ENCODE measurements at places on chromosomes 13 and 19.

GRCh38 chr19:36573895-36574720 lies 1.0 kb upstream of the ZNF529 start:
- no peak for DNase-seq

DNA sequence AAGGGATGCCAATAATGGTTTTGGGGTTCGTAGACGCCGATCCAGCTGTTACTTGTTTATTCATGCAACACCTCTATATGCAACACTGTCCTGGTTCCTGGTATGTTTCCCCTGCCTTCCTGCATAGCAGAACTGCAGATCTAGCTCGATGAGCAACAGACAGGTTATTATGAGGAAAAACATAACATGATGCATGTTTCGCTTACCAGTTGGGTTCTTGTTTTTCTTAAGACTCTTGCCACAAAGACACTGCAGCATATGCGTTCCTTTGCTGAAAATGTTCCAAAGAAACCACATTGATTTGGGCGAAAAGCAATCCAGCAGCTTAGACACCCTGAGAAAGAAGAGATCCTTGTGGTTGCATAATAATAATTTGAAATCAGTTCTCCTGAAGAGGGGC lies 583 bp downstream of the FGF14 start:
- no peak for DNase-seq

GRCh38 chr19:2627319-2627829 lies 75.1 kb downstream of the GNG7 start:
- peak; percentile 56 for DNase-seq

- peak; percentile 61 for DNase-seq
These were observed 297.3 kb downstream of the ZNF536 start for GRCh38 chr19:30669329-30670010.

- no peak for DNase-seq
These were observed 957.1 kb downstream of the PCDH9 start for GRCh38 chr13:66273011-66273410.

GRCh38 chr13:93740334-93740733 lies 513.7 kb downstream of the GPC6 start:
- DNase-seq = no peak

- DNase-seq = peak; percentile 41
These were observed 60.4 kb downstream of the ADGRE1 start for GRCh38 chr19:6947745-6948144.

- peak; percentile 72 for DNase-seq
These were observed 2.2 kb upstream of the CLEC17A start for GRCh38 chr19:14580623-14581237.

DNA sequence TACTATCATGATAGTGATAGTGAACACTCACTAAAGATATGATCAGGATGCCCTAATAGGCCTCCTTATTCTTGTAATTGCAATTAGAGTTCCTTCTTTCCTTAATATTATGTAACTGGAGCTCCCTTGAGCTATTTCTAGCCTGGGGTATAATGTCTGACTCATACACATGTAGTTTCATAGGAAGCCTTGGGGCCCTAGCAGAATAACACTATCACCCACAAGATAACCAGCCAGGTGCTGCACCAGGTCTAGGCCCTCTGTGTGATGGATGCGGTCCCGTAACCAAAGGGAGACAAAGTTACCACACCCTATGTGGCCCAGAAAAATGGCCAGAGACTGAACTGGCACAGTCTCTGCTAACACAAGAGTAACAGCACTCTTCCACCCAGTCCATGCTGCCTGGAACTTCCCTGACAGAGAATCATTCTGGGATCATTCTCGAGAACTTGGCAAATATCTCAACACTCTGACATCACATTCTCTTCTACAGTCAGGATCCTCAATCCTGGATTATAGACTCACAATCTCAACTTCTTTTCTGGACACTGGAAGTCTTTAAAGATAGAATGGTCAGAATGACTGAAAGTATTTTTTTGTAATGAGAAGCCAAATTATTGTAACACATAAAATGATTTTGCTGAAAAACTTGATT lies 32.6 kb upstream of the IGFL4 start:
- DNase-seq = no peak

GRCh38 chr13:31614073-31614472 lies 125.3 kb upstream of the RXFP2 start:
- DNase-seq = no peak

Measured in stimulated activated CD4-positive, alpha-beta T cell treated with anti-CD3 and anti-CD28 coated beads, Interleukin-2, amount 100 ng/mL, for 24 hours (primary cell).